CD4-positive, alpha-beta T cell treated with Interferon gamma for 1 hour (primary cell): ENCODE measurements at places on chromosomes 1 and 21.

DNA sequence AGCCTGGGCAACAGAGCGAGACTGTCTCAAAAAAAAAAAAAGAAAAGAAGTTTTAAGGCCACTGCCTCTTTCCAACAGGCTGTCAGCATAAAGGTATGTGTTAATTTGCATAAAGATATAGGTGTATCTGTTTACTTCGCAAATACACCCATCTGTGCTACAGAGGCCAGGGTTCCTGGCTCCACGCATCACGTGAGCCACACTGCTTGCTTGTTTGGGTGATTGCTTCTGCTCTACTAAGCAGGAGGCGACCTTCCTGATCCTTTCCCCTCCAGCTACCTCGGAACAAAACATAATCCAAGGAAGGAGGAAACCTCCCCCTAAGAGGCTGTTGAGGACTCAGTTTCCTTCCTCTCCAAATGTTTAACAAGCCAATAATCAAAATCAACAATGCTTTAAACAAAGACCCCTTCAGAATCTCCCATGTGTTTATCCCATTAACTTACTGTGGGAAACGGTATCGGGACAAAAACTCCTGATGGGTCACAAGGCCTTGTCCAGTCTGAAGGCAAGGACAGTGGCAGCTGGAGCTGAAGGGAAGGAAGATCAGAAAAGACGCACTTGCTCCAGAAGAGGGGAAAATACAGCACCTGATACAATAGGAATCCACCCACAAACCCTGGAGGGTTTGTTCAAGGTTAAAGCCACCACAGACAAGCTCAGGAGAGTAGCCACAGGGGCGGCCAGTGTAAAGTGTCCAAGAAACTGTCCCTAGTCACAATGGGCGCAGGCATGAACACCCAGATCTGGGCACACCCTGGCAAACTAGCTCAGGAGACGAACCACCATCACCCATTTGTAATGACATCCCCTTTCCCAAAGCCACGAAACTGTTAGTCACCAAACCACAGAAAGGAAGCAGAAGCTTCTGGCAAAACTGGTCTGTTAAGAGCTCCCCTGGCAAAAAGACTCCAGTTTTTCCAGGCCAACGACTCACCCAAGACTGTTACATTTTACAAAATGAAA is 17.2 kb downstream of the CTNNBIP1 start:
- no peak for DNase-seq

DNA sequence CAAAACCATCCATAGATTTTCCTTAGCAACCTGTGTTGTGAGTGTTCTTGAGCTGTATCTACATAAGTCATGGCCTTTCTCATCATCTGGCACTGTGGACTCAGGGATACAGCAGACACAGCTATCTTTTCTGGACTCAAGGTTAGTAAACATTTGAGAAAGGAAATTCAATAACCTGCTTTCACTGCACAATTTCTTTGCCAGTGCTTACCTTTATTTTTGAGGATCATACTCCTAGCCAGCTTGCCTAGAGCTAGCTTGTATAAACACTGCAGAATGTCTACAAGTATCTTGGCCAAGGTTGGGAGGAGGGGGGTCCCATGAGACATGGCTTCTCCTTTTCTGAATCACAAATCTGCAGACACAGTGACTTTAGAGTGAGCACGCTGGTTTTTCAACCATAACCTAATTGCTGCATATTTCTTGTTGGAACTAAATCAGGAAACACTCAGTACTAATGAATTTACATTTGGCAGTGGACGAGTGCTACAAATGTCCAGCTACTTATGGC is 27.2 kb downstream of the ADAMTS5 start:
- no peak for DNase-seq

DNA sequence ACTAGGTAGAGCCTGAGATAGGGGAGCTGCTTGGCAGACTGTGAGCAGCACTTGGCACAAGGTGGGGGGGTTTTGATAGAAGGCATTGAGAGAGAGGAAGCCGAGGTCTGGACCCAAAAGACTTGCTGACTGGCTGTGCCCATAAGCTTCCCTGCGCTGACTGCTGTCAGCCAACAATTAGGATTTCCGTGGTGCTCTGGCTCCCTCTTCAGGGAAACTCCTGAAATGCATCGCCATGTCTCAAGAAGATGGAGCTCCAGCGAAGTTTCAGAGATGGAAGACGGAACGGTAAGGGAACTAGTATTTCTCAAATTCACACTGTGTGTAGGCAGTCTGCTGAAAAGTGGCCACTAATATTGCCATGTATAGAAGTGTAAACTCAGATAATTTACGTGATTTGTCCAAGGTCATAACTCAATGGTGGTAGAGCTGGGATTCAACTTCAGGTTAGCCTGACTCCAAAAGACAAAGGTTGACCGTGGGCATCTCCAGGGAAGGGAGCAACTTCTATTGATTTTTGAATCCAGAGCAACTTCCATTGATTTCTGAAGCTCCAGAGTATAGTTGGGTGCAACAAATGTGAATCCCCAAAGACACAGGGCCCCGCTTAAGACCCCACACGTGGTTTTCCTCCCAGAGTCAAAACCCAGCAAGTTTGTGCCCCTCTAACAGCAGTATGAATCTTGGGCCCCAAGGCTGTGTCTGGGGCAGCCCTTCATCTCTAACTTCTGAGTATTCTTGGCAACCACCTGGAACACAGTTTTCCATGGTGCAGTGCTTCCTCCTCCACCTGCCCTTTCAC is 44.5 kb upstream of the CRNN start:
- DNase-seq = peak; percentile 77

- no peak for DNase-seq
Observed at GRCh38 chr1:62716397-62716796, 28.2 kb upstream of the DOCK7 start.

GRCh38 chr1:16434501-16434900 is 2.7 kb downstream of the SPATA21 start:
- no peak for DNase-seq

DNA sequence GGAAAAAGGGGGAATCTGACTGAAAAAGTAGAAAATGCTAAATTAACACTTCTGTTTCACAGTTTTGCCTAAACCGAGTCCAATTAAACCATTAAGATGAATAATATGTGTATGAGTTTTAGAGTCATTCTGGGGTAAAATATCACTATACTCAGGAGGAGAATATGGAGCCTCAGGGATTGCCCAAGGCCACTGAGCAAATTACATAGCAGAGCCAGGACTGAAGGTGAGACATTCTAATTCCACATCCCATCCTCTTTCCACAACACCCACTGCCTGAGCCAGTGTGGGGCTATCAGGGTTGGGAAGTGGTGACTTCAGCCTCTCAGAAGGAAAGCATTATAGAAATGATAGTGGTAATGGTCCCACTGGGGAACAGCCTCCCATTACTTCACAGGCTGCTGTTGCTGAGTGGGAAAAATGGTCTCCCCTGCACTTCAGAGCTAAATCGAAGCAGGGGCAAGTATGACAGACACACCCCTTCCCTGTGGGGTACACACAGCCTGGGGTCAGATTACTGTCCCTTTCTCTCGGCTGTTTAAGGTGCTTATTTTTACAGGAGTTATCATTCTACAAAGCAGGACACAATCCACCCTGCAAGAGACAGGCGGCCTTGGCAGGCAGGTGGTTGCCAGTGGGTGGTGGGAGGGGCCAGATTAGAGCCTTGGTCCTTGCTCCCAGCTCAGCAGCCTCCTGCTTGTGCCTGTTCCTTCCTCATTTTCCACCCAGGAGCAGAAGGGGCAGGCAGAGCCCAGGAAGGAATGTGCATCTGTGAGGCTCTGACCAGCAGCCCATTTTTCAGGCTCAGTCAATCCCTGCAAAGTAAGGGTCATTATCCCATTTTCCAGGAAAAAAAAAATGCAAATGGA is 9.5 kb upstream of the BCAR3 start:
- DNase-seq = no peak

DNA sequence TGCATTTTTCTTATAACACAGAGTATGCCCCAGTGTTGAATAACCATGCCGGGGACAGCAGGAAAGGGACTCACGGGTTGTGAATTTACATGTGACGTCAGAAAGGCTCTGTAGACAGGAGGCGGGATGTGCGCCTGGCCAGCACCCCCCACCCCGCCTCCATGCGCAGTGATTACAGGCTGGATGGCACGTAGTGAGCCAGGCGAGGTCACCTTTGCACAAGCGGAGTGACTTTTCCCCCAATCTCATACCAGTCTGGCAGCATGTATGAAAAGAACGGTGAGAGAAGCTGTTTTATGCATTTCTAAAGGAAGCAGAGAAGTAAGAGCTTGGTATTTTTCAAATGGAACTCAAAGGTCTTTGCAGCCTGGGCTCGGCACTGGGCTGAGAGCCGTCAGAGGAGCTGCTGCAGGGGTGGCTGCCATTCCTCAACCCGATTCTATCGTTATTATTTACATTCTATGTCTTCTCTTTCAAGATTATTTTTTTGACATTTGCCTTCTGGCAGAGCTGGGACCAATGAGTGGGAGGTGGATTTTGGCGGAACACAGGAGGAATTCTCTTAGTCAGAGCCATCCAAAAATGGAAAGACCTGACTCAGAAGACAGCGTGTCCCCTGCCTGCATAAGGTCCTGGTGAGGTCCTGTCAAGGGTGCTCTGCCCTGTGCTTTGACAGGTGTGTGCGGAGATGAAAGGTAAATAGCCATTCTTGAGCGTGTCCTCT is 115.6 kb upstream of the SLC45A1 start:
- DNase-seq = no peak

DNA sequence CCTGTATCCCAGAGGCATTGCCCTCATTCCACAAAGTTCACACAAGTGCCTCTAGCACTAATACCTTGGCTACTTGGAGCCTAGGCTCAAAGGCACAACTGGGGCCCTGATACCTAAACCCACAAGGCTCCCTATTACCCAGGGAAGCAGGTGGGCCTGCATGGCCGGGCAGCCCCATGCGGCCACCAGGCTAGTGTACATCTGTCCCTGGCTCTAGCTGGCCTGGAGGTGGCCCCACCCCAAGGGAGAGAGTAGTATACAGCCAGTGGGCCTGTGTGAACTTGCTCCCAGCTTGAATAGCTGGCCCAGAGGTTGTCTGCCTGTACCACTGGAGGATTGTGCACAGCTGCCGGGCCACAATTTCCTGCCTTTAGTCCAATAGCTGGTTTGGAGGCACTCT is 52.2 kb downstream of the USP25 start:
- DNase-seq = no peak

DNA sequence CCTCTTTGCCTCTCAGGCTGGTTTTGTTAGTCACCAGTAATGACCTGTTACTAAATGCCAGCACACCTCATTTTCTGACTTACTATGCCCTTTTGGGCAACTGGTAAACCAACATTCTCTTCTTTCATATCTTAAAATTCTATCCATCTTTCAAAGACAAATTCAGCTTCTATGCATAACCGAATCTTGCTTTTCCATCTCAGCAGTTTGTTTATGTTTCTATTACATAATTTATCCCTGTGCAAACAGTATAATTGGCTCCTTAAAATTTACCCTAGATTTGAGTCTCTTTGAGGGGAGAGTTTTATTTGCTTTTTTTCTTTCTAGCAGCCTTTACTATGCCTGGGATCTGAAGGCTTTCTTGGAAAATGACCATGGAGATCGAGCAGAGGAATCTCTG is 58.5 kb upstream of the SIPA1L2 start:
- DNase-seq = no peak

DNA sequence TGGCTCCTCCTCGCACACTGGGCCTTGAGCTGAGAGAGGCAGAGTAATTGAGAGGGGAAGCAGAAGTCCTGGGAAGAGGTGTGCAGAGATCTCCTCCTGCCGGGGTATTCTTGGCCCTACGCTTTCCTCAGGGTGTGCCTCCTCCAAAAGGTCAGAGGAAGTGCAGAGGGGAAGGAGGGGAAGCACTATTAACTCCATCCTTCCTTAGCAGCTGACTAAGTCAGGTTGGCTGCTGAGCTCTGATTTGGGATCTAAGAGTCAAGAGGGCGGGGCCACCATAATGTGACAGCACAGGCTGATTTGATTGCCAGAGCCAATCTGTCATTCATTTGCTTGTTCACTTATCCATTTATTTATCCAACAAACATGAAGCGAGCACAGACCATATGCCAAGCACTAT is 12.3 kb downstream of the ATP2B4 start:
- DNase-seq = peak; percentile 41

- DNase-seq = peak; percentile 61
Observed at GRCh38 chr21:45923146-45923545, 58.4 kb upstream of the COL6A1 start.

DNA sequence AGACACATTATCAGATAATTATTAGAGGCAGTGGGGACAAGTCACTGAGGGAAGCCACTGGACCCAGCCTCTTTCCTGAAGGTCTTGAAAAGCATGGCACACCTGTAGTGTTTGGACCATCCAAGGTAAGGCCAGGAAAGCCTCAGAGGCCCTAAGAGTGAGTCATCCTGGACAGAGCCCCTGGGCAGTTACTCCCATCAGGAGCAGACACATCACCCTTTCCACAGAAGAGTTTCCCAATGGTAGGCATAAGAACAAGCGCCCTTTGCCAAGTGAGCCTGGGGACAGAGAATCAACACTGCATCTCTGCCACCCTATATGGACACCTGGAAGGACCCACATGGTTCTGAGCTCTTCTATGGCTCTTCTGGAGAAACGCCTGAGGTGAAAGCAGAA is 136.0 kb downstream of the PLXNA2 start:
- DNase-seq = no peak

- no peak for DNase-seq
Observed at GRCh38 chr1:209770636-209771415, 13.5 kb downstream of the C1orf74 start.

DNA sequence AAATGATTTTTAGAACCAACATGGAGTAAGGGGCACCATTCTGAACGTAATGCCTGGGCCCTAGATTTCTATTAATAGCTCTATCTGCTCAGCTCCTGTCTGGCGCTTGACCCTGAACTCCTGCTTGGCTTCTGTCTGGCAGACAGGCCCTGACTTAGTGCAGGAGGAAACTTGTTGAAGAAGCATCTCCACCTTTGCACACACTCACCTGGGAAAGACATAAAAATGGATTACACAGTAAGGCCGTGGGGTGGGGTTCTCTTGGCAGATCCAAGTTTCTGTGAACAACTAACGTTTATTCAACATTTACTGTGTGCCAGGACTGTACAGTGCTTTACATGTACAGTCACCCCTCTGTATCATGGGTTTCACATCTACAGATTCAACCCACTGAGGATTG is 62.1 kb upstream of the CNIH3 start:
- no peak for DNase-seq

- DNase-seq = peak; percentile 7
Observed at GRCh38 chr1:212782422-212783154, 9.0 kb downstream of the NSL1 start.

DNA sequence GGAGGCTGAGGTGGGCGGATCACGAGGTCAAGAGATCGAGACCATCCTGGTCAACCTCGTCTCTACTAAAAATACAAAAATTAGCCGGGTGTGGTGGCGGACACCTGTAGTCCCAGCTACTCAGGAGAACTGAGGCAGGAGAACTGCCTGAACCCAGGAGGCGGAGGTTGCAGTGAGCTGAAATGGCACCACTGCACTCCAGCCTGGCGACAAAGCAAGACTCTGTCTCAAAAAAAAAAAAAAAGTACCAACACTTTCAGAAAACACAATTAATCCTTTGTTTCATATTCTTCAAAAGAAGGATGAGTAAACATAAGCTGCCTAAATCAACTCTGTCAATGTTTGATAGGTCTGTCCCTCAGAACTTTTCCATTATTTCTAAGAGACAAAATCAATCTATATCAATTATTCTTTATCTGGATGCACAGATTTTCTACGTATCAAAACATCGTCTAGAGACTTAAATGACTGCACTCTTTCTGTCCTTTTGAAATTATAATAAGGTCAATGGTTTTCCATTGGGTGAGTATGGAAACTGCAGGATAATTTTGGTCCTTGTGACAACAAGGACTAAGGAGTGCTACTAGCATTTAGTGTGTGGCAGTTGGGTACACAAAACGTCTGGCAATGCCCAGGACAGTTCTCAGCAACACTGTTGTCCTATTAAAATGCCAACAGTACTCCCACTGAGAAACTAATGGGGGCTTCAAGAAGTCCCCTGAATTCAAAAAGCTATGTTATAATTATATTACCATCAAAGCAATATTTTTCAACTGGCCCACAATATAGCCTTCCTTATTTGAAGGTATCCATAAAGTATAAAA is 40.7 kb downstream of the LPGAT1 start:
- DNase-seq = no peak
